Kidney tubule cell (primary cell): ENCODE measurements at places on chromosomes 16 and 17.

GRCh38 chr17:10743316-10744009, 13.6 kb upstream of the TMEM220 start:
- no peak for DNase-seq

DNA sequence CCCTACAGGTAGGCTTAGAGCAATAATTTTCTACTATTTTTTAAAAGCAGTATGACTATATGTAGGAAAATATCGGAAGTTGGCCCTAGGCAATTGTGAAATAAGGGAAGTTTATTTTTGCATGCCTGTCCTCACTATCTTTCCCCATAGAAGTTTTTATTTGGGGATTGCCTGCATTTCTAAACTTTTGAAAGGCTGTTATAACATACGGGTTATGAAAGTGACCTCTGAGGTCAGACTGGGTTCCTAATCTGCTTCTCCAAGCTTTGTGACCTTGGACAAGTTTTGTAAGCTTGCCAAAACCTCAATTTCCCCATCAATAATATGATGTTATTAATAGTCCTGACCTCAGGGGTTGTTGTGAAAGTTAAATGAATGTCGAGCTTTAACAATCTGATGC, 67.1 kb downstream of the ARHGAP44 start:
- DNase-seq = no peak

DNA sequence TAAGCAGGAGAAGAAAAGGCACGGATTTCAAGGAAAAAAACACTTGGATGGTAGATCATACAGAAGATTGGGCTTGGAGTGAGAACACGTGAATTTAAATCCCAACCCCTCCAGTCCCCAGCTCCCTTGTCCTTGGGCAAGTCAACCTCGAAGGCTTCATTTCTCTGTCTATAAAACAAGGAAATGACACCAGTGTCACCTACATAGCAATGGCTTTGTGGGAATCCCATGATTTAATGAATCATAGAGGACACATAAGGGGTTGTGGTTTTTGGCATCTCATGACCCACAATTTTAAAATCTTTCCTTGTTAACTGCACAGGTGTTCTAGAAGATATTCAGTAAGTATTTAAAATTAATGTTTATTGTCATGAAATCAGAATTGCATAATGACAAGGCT, 8.2 kb upstream of the CCL2 start:
- DNase-seq = peak; percentile 78

- no peak for DNase-seq
Observed at GRCh38 chr16:78571898-78572358, 472.5 kb downstream of the WWOX start.

DNA sequence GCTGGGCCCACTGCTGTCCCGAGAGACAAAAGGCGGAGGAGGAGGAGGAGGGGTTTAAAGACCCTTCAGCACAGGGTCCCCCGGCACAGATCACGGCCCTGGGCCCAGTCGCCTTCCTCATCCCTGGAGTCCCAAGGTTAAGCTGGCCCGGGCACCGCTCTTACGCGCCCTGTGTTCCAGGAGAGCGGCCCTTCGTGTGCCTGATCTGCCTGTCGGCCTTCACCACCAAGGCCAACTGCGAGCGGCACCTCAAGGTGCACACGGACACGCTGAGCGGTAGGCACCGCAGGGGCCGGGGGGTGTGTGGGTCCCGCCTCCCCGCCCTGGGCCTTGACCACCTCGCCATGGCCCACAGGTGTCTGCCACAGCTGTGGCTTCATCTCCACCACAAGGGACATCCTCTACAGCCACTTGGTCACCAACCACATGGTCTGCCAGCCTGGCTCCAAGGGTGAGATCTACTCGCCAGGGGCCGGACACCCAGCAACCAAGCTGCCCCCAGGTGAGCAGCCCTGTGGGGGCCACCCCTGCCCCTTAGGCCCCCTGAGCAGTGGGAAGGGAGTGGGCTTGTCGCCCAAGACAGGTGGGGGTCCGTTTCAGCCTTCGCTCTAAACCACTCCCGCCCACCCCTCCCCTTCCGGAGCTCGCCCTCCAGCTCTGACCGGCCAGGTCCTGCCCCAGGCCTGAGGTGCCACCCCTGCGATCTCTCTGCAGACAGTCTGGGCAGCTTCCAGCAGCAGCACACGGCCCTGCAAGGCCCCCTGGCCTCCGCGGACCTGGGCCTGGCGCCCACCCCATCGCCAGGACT, 37.6 kb upstream of the ZC3H18 start:
- no peak for DNase-seq

GRCh38 chr16:50547340-50548124, 664 bp upstream of the NKD1 start:
- DNase-seq = peak; percentile 6

GRCh38 chr16:50731989-50732832, 9.7 kb upstream of the CYLD start:
- no peak for DNase-seq

GRCh38 chr16:82682767-82683166, 56.0 kb downstream of the CDH13 start:
- DNase-seq = no peak

DNA sequence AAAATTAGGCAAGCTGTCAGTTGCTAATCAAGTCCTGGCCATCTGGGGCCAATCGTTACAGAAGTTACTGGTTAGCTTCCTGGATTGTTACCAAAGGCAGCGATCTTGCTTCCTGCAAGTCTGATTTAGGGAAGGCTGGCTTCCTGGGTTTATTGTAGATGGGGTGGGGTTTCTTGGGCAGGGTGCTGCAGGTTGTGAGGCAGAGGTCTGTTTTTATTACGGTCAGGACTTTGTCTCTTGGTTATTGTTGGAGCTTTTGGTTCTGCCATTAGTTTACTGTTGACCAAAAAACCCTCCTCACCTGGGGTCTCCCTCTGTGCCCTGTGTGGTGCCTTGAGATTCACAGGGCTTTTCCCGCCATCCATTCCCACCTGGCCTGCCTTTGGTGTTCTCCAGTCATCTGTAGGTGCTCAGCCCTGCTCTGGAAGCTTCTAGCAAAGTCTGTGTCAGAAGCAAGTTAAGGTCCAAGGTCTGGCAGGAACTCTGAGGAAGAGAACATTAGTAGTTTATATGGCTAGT, 36.9 kb downstream of the SLC47A1 start:
- no peak for DNase-seq

DNA sequence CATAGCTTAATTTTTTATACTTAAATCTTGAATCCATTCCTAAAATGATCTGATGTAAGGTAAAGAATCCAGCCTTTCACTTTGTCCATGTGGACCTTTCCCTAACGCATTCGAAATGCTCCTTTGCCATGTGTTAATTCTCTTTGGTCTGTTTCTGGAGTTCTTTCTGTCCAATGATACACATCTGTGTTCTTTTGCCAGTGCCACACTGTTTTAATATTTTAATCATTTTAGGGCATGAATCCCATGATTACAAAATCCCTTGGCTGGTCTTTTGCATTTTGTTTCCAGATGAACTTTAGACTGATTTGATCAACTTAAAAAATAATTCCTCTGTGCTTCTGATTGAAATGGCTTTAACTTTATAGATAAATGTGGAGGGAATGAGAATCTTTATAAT, 74.1 kb downstream of the NTN1 start:
- DNase-seq = no peak

DNA sequence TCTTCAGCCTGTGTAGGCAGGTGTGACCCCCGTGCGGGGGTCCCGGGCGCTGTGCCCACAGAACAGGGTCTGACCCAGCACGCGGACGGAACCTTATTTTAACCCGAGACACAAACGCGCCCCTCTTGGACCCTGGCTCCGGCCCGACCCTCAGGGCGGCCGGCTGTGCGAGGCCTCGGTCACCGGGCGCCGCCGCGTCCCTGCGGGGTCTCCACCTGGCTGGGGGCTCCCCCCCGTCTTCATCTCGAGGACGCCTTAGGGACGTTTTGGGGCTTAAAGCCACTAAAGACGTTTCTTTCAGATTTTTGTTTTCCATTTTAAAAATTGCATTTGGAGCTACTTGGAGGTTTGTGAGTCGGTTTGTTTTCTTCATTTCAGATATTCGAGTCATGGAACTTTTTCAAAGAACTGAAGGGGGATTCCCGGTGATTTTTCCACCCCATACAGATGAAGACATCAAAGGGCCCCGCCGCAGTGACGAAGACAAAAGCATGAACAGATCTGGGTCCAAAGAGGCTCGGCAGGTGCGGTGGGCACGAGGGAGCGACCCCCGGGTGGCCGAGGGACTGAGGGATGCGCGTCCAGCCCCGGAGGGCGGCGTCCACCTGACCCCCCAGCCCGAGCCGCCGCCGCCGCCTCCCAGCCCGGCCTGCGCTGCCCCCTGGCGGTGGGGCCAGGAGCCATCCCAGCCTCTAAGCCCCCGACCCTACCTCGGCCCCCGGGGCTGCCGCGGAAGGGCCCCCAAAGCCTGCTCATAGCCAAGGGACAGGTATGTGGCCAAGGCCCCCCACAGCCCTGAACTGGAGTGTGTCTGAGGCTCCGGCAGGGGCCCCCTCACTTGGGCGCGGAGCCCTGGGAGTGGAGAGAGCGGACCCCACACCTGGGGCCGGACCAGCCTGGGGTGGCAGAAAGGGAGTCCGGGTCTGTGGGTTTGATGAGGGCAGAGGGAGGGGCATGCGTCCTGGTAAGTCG, 3.8 kb upstream of the CD7 start:
- DNase-seq = no peak

DNA sequence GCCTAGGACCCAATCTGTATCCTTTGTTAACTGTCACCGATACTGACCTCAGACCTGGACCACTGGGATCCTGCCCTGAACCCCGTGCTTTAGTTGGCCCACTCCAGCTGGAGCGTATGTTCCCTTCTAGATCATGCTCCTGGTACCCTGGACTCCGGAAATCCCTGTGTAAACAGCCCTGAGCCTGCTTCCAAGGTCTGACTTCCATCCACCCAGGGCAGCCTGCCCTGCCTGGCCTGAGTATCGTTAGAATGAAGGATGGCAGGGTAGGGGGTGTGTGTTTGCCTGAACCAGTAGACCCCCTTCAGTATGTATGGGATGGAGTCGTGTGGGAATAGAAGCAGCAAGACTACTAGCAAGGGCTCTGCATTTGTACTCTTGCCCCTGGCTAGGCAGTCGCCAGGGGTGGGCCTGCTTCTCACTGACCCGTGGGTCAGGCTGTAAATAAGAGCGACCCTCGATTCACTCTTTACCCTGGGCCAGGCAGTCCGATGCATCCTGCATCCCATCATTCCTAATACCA, 691 bp upstream of the TMEM98 start:
- no peak for DNase-seq

DNA sequence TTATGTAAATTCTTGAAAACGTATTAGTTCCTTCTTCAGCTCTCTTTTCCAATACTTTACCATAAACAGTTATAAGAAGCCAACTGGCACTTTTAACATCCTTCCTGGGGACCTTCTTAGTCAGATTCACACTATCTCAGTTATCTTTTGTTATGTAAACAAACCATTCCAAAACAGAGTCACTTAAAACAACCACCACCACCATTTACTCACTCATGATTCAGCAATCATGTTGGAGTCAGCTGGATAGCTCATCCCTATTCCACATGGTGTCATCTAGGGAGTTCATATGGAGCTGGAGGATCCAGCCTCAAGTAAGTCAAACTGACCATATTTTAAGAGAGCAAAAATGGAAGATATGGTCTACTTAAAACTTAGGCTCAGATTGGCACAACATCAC, 240.3 kb upstream of the IRX3 start:
- no peak for DNase-seq

- no peak for DNase-seq
Observed at GRCh38 chr17:16927641-16928321, 44.1 kb downstream of the TNFRSF13B start.
